ENCODE measurements at places on chromosomes 4 and X. TPM values are rescaled to one million over a fixed set of nuclear protein-coding genes. Genes with fewer than 3 reads are reported as not detected.

Gene CXorf49
- not detected for total RNA-seq

GRCh38 chrX:31435592-31435991, 363.8 kb upstream of the FTHL17 start:
- DNase-seq = peak; percentile 4

- DNase-seq = peak; percentile 21
Measured at GRCh38 chr4:24070117-24070516, 180.3 kb upstream of the PPARGC1A start.

DNA sequence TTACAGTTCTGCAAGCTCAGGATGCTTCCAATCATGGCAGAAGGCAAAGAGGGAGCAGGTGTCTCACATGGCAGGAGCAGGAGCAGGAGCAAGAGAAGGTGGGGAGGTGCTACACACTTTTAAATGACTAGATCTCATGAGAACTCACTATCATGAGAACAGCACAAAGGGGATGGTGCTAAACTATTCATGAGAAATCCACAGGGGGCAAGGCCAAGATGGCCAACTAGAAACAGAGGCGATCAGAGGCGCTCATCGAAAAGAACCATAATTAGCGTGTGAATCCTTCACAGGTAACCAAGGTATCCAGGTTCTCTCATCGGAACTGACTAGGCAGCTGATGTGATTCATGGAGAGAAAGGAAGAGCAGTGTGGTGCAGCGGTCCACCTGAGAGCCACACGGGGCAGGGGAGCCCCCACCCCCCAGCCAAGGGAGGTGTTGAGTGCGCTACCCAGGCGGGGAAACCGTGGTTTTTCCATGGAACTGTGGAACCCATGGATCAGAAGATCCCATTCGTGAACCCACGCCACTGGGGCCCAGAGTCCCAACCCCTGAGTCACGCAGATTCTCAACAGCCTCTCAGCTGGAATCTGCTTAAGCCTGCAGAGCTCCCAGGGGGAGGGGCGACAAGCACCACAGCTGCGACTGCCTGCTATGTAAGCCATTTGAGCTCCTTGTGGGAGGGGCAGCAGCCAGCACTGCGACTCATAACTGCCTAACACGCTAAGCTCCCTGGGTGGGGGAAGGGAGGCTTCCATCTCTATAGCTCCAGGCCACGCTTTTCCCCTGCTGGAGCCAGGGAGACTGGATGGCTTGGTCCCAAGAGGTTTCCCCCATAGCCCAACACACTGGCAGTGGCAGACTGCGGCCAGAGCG, 46.7 kb downstream of the FGF16 start:
- DNase-seq = no peak
